ENCODE measurements at places on chromosomes 5 and 9. TPM values are rescaled to one million over a fixed set of nuclear protein-coding genes. Genes with fewer than 3 reads are reported as not detected.
A peak's percentile ranks its signal among the peaks of the same experiment; 100 is the strongest.

DNA sequence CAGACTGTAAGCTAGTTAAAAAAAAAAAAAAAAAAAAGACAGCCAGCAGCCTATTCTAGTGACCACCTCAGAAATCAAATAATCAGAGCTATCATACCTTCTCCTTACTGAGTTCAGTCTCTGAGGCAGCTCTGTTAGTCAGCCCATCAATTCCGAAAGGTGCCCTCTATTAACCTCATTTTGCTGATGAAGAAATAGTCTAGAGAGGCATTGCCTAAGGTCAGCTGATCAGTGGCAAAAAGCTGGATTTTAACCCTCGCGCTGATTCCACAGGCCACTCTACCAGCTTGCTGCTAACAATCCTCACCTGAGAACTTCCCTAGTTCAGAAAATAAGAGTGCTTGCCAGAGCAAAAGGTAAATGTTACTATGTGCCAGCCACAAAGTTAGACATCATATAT is 172.0 kb downstream of the DENND1A start:
- H3K27me3 ChIP-seq: no peaks in the 10 kb centered on the region
- H3K27ac ChIP-seq: no peak overlapping the region
- no peaks in the 10 kb centered on the region for H3K36me3 ChIP-seq
- H3K4me3 ChIP-seq: no peak overlapping the region
- H3K4me1 ChIP-seq: no peaks in the 10 kb centered on the region

- DNase-seq: peak; percentile 60
- peak overlapping the region; percentile 81 for H3K4me3 ChIP-seq
- peak overlapping the region; percentile 73 for H3K27ac ChIP-seq
- peaks cover 1% of the 10 kb centered on the region for H3K36me3 ChIP-seq
Measured at GRCh38 chr5:150001660-150002486, 1.3 kb downstream of the HMGXB3 start.

DNA sequence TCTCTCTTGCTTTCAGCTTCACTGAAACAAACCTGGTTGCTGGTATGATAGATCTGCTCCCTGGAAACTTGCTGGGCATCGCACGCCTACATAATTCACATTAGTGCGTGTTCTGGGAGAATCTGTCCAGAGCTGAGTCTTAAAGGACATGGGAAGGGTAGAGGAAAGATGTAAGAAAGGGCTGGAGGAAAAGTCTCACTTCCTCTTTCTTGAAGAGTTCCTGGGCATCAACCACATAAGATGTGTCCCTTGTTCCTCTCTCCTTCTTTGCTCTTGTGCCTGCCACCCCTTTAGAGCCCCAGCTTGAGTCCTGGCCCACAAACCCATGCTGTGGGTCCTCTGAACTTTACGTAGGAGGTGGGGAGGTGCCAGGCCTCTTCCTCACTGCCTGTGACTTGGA is 205.3 kb upstream of the PANK3 start:
- no peaks in the 10 kb centered on the region for H3K36me3 ChIP-seq
- no peak overlapping the region for H3K4me3 ChIP-seq
- no peaks in the 10 kb centered on the region for H3K4me1 ChIP-seq
- no peaks in the 10 kb centered on the region for H3K27me3 ChIP-seq
- no peak overlapping the region for H3K27ac ChIP-seq

- H3K27ac ChIP-seq: no peak overlapping the region
- H3K4me1 ChIP-seq: no peaks in the 10 kb centered on the region
Measured at GRCh38 chr5:138938526-138938925, 63.4 kb upstream of the LRRTM2 start.

GRCh38 chr5:74272831-74273451 is 367.6 kb downstream of the ENC1 start:
- no peak for DNase-seq
- H3K4me1 ChIP-seq: no peaks in the 10 kb centered on the region
- no peak overlapping the region for H3K4me3 ChIP-seq
- H3K36me3 ChIP-seq: no peaks in the 10 kb centered on the region
- H3K27ac ChIP-seq: no peak overlapping the region

Gene LCN2
- not detected for total RNA-seq
